ENCODE measurements at places on chromosomes 13 and 19.
A peak's percentile ranks its signal among the peaks of the same experiment; 100 is the strongest.

DNA sequence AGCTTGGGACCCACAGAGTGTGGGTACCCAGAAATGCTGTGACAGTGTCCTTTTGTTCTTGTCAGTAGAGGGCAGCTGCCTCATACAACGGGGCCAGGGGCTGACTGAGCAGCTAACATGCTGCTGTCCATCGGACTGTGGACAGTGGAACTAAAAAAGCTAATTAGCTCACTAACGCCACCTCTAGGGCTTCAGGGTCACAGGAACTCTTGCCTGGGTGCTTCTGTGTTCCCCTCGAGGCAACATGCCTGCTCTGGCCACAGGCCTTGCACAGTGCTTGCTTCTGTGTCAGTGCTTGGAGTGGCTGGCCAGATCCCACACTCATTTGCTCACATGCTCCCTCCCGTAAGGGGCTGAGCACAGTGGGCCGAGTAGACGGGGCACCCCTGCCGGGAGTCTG is 377.0 kb downstream of the OLFM4 start:
- no peak for DNase-seq

DNA sequence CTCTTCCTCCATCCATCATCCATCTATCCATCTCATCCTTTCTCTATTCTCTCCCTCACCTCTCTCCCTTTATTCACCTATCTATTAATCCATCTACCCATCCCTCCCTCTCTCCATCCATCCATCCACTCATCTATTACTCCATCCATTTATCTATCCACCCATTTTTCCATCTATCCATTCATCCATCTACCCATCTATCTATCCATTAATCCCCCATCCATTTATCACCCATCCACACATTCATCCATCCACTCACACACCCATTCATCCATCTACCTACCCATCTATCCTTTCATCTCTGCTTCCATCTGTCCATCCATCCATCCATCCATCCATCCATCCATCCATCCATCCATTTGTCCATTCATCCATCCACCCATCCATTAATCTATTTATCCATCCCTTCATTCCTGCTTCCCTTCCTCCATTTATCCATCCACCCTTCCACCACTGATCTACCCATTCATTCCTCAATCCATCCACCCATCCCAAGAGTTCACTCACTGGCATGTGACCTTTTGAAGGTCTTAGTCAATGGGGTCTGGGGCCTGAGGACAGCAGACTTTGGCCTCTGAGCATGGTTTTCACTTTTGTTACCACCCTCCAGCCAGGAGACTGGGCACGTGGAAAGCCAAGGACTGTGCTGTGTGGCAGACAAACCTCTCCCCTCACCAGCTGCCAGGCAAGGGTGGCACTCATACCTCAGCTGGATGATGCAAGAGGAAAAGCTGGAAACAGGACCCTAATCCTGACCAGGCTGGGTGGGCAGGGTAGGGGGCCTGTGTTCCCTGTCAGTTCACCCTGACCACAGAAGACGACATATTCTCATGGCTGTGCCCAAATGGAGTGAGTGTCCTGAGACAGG is 126.7 kb downstream of the URI1 start:
- DNase-seq: no peak

DNA sequence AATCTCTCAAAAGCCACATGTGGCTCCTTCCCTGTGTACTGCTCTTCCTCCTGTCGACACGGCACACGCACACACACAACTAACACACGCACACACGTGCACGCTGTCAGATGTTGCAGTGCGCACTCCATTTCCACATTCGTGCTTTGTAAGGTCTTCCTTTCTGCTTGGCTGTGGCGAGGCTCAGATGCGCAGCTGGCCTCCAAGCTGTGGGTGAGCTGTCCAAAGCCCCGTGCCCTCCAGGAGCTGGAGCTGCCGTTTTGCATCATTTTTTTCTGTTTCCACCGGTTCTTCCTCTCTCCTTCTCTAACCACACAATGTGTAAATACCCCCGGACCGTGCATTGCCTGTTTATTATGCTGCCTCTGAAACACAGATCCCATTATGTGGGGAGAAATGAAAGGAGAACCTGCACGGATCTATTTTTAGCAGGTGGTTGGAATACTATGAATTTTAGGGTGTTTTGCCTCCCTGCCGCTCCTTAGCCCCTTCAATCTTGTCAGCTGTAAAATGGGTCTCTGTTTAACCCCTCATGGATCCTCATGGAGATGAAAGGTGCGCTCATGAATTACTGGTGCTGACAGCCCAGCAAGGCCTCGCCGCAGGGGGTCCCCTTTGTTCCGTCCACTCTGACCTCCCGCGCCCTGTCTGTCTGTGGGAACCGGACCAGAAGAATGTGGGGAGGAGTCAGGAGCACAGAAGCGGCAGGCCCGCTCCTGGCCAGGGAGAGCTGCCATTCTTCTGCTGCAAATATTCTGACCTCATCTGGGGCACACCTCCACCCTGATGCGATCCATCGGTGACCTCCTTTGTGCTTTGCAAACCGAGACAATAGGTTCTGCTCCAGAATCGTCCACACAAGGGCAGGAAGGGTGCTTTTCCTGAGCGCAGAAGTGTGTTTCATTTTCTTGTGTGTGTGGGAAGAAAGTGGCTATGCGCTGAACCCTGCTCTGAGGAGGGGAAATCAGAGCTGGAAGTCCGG is 137.7 kb downstream of the SOX1 start:
- DNase-seq: no peak

GRCh38 chr13:28440774-28441504 is 54.0 kb downstream of the FLT1 start:
- no peak for DNase-seq

- no peak for DNase-seq
These were observed 65.4 kb downstream of the UGGT2 start for GRCh38 chr13:95987841-95988240.

DNA sequence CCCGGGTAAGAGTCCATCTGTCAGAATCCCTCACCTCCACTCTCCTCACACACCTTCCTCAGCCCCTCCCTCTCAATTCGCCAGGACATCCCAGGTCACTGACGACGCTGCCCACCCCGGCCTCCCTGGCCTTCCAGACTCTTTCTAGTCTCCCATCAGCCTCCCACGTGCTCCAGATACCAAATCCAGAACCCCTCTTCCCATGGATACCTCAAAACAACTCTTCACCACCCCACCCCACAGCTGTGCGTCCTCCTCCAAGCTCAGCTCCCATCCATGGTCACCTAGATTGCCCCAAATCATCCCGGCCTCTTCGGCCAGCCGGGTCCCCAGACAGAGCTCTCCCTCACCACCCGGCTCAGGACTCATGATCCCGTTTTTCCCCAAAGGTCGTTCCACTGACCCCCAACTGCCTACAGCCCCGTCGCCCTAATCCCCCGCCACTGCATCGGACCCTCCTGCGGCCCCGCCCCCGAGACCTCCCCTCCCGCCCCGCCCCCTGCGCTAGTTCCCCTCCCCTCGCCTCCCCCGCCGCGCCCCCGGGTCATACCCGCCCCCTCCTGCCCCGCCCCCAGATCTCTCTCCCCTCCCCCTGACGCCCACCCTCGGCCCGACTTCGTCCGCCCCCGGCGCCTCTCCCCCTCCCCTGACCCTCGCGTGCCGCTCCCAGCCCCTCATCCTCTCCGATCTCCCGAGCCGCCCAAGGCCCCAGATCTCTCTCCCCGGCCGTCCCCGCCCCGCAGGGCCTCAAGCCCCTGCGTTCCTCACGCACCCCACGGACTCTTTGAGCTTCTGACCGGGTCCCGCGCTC is 546 bp downstream of the UBXN6 start:
- DNase-seq: peak; percentile 46

- DNase-seq: no peak
These were observed 406.9 kb downstream of the LIG4 start for GRCh38 chr13:107808389-107808788.
